Heart right ventricle (tissue), 16 donors: ENCODE measurements at places on chromosomes 6 and 20. TPM values are rescaled to one million over a fixed set of nuclear protein-coding genes. Genes with fewer than 3 reads are reported as not detected.

- no peak overlapping the region for H3K27ac ChIP-seq
- peaks cover 23% of the 10 kb centered on the region for H3K4me1 ChIP-seq
- no peaks in the 10 kb centered on the region for H3K27me3 ChIP-seq
- H3K36me3 ChIP-seq: no peaks in the 10 kb centered on the region
- no peak for DNase-seq
Observed at GRCh38 chr6:80145921-80146320, 39.5 kb downstream of the BCKDHB start.

- no peak overlapping the region for H3K27ac ChIP-seq
- H3K4me3 ChIP-seq: no peak overlapping the region
- DNase-seq: peak; percentile 43
- H3K27me3 ChIP-seq: peaks cover 6% of the 10 kb centered on the region
- H3K4me1 ChIP-seq: no peaks in the 10 kb centered on the region
- no peaks in the 10 kb centered on the region for H3K36me3 ChIP-seq
Observed at GRCh38 chr20:45987108-45987780, 15.2 kb upstream of the ZNF335 start.

The VWA7 gene
- 28.3 TPM for total RNA-seq

- no peaks in the 10 kb centered on the region for H3K27me3 ChIP-seq
- peaks cover 36% of the 10 kb centered on the region for H3K36me3 ChIP-seq
Observed at GRCh38 chr6:36594816-36595643, 868 bp downstream of the SRSF3 start.

DNA sequence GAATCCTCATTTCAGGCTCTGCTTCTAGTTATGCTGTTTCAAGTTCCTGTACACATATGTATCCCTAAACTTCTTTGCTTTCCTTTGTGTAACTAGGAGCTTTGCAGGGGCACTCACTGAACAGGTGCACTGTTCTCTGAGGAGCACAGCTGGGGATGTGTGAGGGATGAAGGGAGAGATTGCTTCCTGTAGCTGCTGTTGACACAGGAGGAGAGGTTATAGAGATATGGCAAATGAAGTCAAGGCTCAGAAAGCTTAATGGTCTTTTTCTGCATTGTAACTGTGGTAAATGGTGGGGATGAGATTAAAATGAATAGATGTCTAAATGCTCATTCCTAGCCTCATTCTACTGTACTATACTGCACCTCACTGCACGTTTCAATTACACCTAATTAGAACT is 454.3 kb downstream of the BTBD3 start:
- H3K36me3 ChIP-seq: no peaks in the 10 kb centered on the region
- H3K27me3 ChIP-seq: no peaks in the 10 kb centered on the region
- H3K4me1 ChIP-seq: no peaks in the 10 kb centered on the region

GRCh38 chr6:84601366-84601765 is 163.0 kb downstream of the TBX18 start:
- no peak for DNase-seq
- H3K4me3 ChIP-seq: no peak overlapping the region
- no peak overlapping the region for H3K27ac ChIP-seq
- no peaks in the 10 kb centered on the region for H3K36me3 ChIP-seq
- H3K27me3 ChIP-seq: no peaks in the 10 kb centered on the region
- H3K4me1 ChIP-seq: no peaks in the 10 kb centered on the region

GRCh38 chr20:8155812-8156211 is 23.7 kb downstream of the PLCB1 start:
- H3K27ac ChIP-seq: peak overlapping the region; percentile 31
- H3K4me3 ChIP-seq: no peak overlapping the region
- no peak for DNase-seq
- H3K4me1 ChIP-seq: no peaks in the 10 kb centered on the region
- no peaks in the 10 kb centered on the region for H3K27me3 ChIP-seq

DNA sequence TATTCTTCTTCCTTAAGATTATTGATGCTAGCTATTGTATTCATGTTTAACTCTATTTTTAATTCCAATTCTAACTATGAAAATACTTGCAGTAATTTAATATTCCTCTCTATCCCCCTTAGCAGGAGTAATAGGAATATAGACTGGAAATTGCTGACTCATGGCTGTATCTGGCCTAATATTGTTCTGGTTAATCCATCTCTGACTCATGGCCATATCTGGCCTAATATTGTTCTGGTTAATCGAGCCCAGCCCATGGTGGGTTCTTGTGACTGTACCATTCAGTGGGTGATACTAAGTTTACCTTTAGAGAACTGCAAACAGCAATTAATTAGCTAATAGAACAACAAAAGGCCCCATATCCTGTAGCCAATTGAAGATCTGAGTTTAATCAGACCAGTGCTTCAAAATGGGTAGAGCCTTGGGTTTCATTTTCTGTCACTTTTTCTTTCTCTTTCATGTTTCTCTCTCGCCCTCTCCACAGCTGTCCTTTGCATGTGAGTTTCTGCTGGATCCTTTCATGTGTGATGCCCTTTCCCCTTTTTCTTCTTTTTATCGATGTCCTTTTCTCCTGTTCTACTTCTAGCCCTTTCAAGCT is 50.6 kb downstream of the SLC22A3 start:
- H3K27ac ChIP-seq: no peak overlapping the region
- no peak overlapping the region for H3K4me3 ChIP-seq
- no peaks in the 10 kb centered on the region for H3K36me3 ChIP-seq
- no peaks in the 10 kb centered on the region for H3K27me3 ChIP-seq

- no peaks in the 10 kb centered on the region for H3K36me3 ChIP-seq
- H3K4me3 ChIP-seq: no peak within 1 kb of the TSS
- H3K4me1 ChIP-seq: no peaks in the 10 kb centered on the region
- peaks cover 5% of the 10 kb centered on the region for H3K27me3 ChIP-seq
- H3K27ac ChIP-seq: no peak within 1 kb of the TSS
Observed at GRCh38 chr20:13990465-13990864, at the start of gene SEL1L2. Gene SEL1L2, minus strand, starts transcription at chr20:13990614. Its CDS starts 80 bp downstream, at chr20:13990534.

DNA sequence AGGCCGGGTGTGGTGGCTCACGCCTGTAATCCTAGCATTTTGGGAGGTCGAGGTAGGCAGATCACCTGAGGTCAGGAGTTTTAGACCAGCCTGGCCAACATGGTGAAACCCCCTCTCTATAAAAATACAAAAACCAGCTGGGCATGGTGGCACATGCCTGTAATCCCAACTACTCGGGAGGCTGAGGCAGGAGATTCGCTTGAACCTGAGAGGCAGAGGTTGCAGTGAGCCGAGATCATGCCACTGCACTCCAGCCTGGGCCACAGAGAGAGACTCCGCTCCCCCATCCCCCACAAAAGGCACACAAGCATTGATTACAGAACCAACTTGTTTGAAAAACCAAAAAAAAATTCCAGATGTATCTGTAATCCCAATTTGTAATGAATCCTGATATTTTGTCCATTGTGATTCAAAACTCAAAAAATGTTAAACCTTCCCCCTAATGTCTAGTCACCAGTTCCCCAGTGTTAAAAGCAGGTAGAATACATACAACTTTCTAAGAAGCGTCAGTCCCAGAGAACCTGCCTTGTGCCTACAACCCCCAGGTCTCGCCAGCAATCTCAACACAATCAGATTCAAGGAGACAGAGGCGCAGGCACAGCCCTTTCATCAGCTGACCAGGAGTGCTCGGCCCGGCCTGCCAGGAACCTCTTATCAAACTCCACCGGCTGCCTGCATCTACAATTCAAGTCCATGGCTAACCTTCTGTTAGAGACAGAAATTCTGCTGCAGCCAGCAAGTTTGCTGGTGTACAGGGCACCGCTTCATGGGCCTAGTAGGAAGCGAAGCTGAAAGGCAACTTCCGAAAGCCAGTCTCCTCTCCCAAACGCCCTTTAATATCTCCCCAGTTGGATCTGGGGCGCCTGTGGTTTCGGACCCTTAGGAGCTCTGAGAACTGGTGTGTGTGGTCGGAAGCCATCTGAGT is 2.1 kb downstream of the EZR start:
- H3K4me3 ChIP-seq: peak overlapping the region; percentile 95
- peak; percentile 62 for DNase-seq
- no peaks in the 10 kb centered on the region for H3K27me3 ChIP-seq
- H3K36me3 ChIP-seq: peaks cover 8% of the 10 kb centered on the region
- peaks cover 3% of the 10 kb centered on the region for H3K4me1 ChIP-seq

- no peak overlapping the region for H3K27ac ChIP-seq
- H3K36me3 ChIP-seq: no peaks in the 10 kb centered on the region
- no peak overlapping the region for H3K4me3 ChIP-seq
Observed at GRCh38 chr6:22873513-22874136, 304.3 kb downstream of the HDGFL1 start.

The C2 gene
- total RNA-seq: 11.5 TPM

- no peaks in the 10 kb centered on the region for H3K27me3 ChIP-seq
- H3K27ac ChIP-seq: no peak overlapping the region
- H3K4me1 ChIP-seq: peaks cover 4% of the 10 kb centered on the region
- H3K36me3 ChIP-seq: no peaks in the 10 kb centered on the region
- no peak overlapping the region for H3K4me3 ChIP-seq
Observed at GRCh38 chr6:113644861-113645575, 212.1 kb upstream of the MARCKS start.

The DNMT3B gene
- total RNA-seq: 0.27 TPM

The PPP1R3D gene
- 10.7 TPM for total RNA-seq

The LY6G6F gene
- not detected for total RNA-seq

The KCNQ5 gene
- not detected for total RNA-seq

DNA sequence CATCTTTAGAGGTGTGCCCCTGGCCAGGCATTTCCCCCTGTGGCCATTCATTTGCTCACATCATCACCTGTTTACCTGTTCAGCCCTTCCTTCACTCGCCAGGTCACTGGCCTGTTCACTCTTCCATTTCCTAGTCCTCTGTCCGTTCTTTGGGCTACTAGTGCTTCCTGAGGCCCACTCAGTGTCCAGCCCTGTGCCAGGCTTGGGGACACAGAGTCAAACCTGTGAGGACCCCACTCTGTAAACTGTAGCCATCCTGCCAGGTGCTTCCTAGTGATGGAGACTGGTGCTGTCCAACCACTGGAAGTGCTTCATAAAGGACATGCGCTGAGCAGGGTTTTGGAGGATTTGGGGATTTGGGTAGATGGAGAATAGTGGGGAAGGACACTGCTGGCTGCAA is 3.5 kb downstream of the DLGAP4 start:
- no peak overlapping the region for H3K4me3 ChIP-seq
- DNase-seq: no peak
- H3K4me1 ChIP-seq: peaks cover 11% of the 10 kb centered on the region
- H3K27ac ChIP-seq: no peak overlapping the region
- peaks cover 83% of the 10 kb centered on the region for H3K27me3 ChIP-seq

GRCh38 chr6:108630050-108630714 is 69.5 kb downstream of the FOXO3 start:
- H3K4me1 ChIP-seq: peaks cover 53% of the 10 kb centered on the region
- no peak overlapping the region for H3K4me3 ChIP-seq
- H3K36me3 ChIP-seq: no peaks in the 10 kb centered on the region
- H3K27me3 ChIP-seq: no peaks in the 10 kb centered on the region

The HLA-DMA gene
- 12.2 TPM for total RNA-seq

DNA sequence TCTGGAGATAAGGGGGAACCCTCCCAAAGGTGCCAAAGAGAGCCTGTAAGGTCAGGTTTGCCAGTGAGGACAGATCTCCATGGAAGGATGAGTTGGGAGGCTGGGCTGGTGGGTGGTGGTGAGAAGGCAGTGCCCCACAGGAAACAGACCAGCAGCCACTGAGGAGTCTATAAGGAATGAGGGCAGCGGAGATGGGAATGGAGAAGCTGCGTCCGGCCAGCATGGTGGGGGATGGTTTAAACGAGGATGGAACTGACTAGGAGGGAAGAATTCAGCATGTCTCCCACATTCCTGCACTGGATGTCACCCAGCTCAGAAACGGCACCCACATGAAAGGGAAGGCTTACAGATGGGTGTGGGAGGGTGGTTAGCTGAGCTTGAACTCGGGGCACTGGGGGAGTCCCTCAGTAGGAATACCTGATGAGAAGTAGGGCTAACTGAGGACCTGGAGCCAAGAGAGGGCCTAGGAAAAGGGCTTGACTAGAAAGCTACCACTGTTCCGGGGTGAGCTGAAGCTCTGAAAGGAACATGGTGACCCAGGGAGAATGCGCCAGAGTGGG is 53.2 kb downstream of the FOXA2 start:
- no peaks in the 10 kb centered on the region for H3K27me3 ChIP-seq
- DNase-seq: no peak
- H3K4me3 ChIP-seq: no peak overlapping the region
- H3K4me1 ChIP-seq: no peaks in the 10 kb centered on the region

DNA sequence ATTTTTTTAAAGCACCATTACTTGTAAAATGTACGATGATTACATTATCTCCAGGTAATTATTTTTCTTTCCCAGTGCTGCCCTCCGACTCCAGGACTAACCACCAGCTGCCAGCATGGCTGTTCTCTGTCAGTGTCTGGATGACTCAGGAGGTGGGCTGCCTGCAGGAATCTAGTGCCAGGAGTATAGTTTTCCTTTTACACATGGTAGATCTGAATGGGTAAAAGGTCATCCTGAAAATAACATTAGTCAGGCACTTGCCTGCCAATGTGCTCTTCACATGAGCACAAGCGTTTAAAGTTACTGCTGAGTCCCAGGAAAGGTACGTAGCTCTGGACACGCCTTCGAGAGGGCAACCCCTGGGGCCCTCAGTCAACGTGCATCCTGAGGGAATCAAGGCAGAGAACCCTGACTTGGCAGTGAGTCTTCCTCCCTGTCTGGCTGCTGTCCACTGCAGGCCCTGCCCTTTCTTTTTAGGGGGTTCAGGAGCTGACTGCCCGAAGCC is 2.4 kb downstream of the DYNLT1 start:
- DNase-seq: no peak
- H3K36me3 ChIP-seq: peaks cover 4% of the 10 kb centered on the region
- H3K27me3 ChIP-seq: no peaks in the 10 kb centered on the region
- H3K4me1 ChIP-seq: peaks cover 55% of the 10 kb centered on the region
- H3K4me3 ChIP-seq: peak overlapping the region; percentile 99

GRCh38 chr20:35286077-35286898 is 1.7 kb upstream of the EIF6 start:
- peaks cover 22% of the 10 kb centered on the region for H3K4me1 ChIP-seq
- H3K4me3 ChIP-seq: no peak overlapping the region
- no peaks in the 10 kb centered on the region for H3K27me3 ChIP-seq
- no peak for DNase-seq
- no peak overlapping the region for H3K27ac ChIP-seq
- no peaks in the 10 kb centered on the region for H3K36me3 ChIP-seq

DNA sequence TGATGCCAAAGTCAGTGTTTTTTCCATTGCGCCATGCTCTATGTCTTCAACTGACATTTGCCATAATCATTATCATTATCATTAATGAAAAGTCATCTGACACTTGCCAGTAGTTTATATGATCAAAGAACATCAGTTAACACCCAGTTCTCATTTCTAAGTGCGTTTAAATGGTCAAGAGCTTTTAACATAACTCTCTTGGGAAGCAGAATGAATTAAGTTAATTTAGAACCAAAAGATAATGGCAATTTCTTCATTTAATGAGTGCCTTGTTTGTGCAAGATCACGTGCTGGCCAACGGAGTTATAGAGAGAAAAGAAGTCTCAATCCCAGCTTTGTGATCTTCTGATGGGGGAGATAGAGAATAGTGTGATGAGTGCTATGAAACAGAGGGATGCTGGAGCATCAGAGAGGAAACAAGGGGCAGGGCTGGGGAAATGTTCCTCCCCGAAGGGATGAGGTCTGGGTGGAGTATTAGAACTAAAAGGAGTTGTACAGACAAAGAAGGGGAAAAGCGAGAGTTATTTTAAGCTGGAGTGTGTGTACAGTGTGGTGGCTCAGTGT is 20.3 kb downstream of the ANKS1A start:
- H3K4me1 ChIP-seq: peaks cover 30% of the 10 kb centered on the region
- no peaks in the 10 kb centered on the region for H3K27me3 ChIP-seq
- no peaks in the 10 kb centered on the region for H3K36me3 ChIP-seq

- H3K27me3 ChIP-seq: no peaks in the 10 kb centered on the region
- H3K4me1 ChIP-seq: peaks cover 5% of the 10 kb centered on the region
- no peak overlapping the region for H3K27ac ChIP-seq
- H3K36me3 ChIP-seq: no peaks in the 10 kb centered on the region
- H3K4me3 ChIP-seq: no peak overlapping the region
Observed at GRCh38 chr20:31826074-31826473, 6.9 kb downstream of the MYLK2 start.
